ENCODE measurements at places on chromosomes 2 and 18. TPM values are rescaled to one million over a fixed set of nuclear protein-coding genes. Genes with fewer than 3 reads are reported as not detected.

DNA sequence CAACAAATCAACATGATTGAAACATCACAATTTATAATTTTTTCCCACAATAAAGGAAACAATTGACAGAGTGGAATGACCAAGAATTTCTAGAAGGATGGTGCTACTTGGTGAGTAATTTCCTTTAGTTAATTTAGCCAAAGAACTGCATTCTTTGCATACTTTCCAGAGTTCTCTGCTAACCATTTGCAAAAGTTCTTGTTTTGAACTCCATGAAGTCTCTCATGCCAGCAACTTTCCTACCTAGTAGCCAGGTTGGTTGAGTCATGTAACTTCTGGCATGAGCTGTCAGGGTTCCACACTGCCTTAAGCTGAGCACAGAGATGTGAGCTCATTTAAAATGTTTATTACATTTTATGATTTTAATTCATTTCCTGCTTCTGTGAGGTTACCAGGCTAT is 539.6 kb downstream of the PID1 start:
- no peak for DNase-seq

- DNase-seq, result no peak
Measured at GRCh38 chr2:231123362-231123898, 1.4 kb downstream of the HTR2B start.

GRCh38 chr2:157287160-157287559 is 29.7 kb downstream of the GALNT5 start:
- no peak for DNase-seq

DNA sequence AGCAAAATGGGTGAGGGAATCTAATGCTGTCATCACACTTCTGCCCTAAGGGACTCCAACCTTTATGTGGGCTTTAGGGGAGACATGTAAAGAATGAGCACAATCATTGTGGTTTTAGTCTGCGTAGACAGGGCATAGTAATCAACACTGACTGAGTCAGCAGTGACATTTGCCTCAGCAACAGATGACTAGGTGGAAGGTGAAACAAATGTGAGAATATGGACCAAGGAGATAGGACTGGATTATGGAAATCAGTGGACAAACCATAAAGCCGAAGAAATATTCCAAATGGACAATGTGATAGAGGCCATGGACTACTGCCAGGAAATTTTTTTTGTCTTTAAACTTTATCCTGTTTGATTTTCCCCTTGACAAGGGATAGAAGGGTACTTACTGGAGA is 83.9 kb downstream of the PDK1 start:
- no peak for DNase-seq

DNA sequence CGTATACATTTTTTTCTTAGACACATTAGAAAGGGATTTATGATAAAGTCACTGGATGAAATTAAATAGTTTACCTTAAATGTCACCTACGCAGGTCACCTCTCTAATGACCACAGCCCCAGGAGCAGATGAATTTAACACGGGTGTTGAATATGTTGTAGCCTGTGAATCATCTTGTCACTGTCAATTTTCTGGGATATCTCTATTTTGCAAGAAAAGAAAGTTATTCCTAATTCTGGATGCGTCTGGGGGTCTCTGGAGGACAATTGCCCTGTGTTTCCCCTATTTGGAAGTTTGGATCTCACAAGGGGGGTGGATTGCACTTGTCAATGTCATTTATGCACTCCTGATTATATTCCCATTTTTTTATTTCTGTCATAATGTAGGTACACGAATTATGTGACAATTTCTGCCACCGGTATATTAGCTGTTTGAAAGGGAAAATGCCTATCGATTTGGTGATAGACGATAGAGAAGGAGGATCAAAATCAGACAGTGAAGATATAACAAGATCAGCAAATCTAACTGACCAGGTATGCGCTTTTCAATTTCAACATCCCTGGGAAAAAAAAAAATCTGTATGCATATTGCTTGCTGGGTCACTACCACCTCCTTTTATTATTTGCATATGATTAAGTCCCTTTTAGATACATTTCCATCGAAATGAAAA is 7.7 kb downstream of the MEIS1 start:
- DNase-seq, result no peak

DNA sequence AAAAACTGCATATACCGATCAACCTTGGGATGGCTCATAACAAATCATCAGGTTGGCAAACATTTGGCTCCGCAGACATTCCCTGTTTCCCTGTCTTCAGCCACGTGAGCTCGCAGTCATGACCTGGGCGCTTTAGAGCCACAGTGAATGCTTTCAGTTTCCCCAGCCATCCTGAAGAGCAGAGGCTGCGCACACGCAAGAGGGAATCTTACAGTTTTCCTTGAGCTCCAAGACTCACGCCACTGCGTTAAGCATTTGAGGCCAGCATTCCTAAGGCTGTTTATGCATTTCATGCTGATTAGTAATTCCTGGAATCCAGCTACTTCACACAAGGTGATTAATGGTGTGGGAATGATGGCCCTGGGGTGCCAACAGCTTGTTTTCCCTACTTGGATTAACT is 95.1 kb downstream of the MTCL1 start:
- no peak for DNase-seq

- DNase-seq, result no peak
Measured at GRCh38 chr2:174059178-174059883, 94.2 kb upstream of the SP3 start.

- no peak for DNase-seq
Measured at GRCh38 chr18:45359275-45360009, 255.8 kb upstream of the SLC14A2 start.

DNA sequence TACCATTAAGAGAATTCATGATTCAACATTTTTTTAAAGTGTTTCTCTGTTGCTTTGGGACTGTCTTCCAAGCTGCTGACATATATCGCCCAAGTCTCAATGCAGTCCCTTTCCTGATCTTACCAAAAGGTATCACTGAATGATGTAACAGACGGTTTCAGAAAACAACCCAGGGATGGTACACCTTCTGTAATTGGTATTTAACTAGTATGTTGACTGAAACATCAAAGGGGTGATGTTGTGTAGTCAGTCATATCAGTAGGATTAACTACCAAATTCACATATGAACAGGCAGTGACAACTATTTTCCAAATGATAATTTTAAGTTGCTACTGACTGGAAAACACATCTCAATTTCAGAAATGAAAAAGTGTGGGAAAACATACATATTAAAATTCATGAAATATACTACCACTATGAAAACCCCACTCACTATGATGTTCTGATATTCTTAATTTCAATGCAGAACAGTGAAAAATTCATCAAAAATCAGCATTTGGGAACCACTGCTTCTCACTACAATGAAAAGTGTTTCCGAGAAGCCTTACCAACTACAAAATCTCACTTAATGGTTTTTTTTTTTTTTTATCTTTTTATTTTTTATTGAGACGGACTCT is 59.8 kb downstream of the MEMO1 start:
- no peak for DNase-seq

GRCh38 chr2:72949642-72950041 is 32.3 kb downstream of the EMX1 start:
- DNase-seq, result no peak

GRCh38 chr18:56052202-56052601 is 464.2 kb upstream of the TCF4 start:
- no peak for DNase-seq

GRCh38 chr2:198517976-198518375 is 713.6 kb downstream of the PLCL1 start:
- DNase-seq, result no peak

GRCh38 chr2:96822786-96823185 is 6.7 kb downstream of the CNNM3 start:
- no peak for DNase-seq

- no peak for DNase-seq
Measured at GRCh38 chr2:222568865-222569264, 87.0 kb downstream of the FARSB start.

DNA sequence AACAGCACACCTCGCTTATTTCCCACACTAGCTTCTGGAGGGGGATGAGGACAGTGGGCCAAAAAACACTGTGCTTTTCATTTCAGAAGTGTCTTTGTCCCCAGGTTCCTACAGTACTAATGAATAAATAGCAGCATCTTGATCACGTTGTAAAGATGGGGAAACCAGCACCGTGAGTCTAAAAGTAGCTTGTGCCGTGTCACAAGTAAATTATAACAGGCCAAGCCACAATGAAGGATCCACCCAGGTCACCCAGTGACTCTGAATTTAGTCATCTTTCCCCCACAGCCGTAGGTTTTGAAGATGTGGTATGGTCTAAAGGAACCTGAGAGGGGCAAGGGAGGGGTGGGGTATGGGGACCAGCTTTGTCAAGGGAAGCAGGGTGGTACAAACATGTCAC is 8.8 kb downstream of the FZD7 start:
- DNase-seq, result no peak

DNA sequence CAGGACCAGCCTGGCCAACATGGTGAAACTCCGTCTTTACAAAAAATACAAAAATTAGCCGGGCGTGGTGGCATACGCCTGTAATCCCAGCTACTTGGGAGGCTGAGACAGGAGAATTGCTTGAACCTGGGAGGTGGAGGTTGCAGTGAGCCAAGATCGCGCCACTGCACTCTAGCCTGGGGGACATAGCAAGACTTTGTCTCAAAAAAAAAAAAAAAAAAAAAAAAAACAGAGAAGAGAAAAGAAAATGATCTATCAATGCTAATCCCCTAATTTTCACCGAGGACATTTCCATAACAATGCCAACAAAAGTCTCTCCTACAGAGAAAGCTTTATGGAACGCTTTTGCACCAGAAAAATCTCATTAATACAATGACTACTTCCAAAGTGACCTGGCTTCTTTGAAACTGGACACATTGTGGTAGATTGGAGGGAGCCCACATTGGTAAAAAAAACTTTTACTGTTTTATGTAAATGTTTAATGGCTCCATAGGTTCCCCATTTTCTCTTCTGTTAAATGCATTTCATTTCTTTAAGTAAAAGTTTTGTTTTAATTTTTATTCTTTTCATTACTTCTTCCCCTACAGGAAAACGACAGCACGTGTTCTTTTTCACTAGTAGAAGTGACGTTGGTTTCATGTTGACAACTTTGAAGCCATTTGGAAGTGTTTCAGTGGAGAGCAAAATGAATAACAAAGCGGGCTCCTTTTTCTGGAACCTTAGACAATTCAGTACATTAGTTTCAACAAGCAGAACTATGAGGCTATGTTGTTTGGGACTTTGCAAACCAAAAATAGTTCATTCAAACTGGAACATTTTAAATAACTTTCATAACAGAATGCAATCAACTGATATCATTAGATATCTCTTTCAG is 888 bp downstream of the FASTKD2 start:
- no peak for DNase-seq

- DNase-seq, result no peak
Measured at GRCh38 chr2:204591225-204591624, 46.0 kb downstream of the PARD3B start.

DNA sequence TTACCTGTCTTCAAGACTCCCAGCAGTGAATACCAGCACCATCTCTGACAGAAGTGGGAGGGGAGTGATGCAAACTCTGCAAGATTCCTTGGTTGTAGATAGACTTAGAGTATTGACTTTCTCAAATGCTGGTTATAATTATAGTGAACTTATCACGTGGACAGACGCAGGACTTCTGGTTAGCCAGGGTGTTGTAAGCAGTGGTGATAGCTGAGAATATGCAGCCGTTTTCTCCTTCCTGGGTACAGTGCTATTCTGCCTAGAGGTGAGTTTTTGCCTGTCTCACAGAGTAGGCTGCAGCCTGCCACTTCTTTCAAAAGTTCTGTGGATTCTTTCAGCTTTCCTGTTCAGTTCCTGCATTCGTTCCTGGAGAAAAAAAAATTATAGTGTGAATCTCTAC is 733 bp upstream of the CXCR2 start:
- DNase-seq, result no peak

GRCh38 chr2:4539121-4539520 is 835.7 kb downstream of the DCDC2C start:
- DNase-seq, result no peak

DNA sequence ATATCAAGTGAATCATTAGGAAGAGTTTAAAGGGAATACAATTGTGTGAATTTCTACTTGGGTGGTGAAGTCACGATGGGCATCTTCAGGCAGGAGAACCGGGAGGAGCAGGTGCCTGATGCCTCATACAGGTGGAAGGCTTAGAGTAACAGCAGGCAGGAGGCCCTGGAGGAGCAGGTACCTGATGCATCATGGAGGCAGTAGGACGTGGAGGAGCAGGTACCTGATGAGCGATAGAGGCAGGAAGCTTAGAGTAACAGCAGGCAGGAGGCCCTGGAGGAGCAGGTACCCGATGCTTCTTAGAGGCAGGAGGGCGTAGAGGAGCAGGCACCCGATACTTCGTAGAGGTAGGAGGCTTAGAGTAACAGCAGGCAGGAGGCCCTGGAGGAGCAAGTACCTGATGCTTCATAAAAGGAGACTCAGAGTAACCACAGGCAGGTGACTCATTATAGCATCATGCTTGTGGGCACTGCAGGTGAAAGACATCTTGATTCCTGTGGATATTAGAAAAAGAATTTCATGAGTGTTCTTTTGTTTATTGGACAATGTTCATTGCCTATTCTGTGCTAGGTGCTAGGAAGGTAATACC is 133.9 kb downstream of the ATP9B start:
- no peak for DNase-seq

- DNase-seq, result no peak
Measured at GRCh38 chr2:201858281-201859184, 52.2 kb downstream of the CDK15 start.

DNA sequence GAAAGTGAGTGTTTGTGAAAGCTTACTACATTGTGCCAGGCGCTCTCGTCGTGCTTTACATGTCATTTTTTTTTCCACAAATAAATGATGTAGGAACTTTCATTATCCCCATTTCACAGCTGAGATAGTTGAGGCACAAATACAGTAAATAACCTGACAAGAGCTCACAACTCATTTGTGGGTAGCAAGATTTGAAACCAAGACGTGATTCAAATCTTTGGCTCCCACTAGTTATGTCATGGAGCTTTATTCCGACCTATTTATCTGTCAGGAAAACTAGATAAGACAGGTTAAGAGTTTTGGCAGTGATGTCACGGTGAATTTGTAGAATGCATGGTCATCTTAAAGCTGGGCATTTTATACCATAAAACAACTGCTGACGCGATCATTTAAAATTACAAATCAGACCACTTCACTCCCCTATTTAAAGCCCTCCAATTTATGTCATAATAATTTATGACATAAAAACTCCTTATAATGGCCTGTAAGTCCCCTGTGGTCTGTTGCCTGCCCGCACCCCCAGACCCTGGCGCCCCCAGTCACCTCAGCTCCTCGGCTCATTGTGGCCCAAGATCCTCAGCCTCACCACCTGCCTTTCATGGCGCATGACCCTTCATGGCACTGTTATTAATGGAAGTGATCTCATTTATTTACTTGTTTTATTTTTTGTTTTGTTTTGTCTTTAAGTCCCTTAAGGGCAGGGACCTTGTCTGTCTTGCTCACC is 678 bp upstream of the ZNF24 start:
- peak; percentile 46 for DNase-seq

- DNase-seq, result no peak
Measured at GRCh38 chr18:76399613-76400391, 95.2 kb downstream of the ZNF516 start.

POTEF gene
- total RNA-seq, result not detected

APOB gene
- total RNA-seq, result 2,643 TPM

GCG gene
- total RNA-seq, result not detected

SERPINB3 gene
- not detected for total RNA-seq

LIPG gene
- total RNA-seq, result 120 TPM

ILKAP gene
- total RNA-seq, result 16.0 TPM

ZNF2 gene
- total RNA-seq, result 2.0 TPM

NDC80 gene
- 0.55 TPM for total RNA-seq

CAPN14 gene
- 0.12 TPM for total RNA-seq

Measured in right lobe of liver (tissue), 6 donors.